Lung (tissue), 17 donors: ENCODE measurements at places on chromosomes 5 and 9. TPM values are rescaled to one million over a fixed set of nuclear protein-coding genes. Genes with fewer than 3 reads are reported as not detected.

DNA sequence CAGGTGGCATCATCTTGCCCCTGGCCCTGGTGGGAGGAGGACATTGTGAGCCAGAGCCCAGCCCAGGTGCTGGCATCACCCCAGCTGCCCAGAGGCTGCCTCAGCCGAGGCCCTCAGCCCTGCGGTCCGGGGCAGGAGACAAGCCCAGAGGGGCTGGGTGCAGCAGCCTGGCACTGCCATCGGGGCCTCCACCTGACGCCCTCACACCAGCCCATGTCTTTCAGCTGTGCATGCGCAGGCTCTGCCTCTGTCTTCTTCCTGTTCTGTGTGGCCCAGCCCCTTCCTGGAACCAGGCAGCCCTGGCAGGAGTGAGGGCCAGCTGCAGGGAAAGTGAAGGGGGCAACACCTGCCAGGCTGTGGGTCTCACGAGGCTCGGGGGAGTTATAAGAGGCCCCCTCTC, 4.8 kb upstream of the CEL start:
- DNase-seq: no peak

GRCh38 chr5:15620501-15620900, 120.5 kb downstream of the FBXL7 start:
- DNase-seq: no peak

The WWC1 gene
- 60.8 TPM for total RNA-seq

The FOXD4L4 gene
- 0.21 TPM for total RNA-seq

The ECM2 gene
- 3.1 TPM for total RNA-seq

The IFNA21 gene
- total RNA-seq: not detected

DNA sequence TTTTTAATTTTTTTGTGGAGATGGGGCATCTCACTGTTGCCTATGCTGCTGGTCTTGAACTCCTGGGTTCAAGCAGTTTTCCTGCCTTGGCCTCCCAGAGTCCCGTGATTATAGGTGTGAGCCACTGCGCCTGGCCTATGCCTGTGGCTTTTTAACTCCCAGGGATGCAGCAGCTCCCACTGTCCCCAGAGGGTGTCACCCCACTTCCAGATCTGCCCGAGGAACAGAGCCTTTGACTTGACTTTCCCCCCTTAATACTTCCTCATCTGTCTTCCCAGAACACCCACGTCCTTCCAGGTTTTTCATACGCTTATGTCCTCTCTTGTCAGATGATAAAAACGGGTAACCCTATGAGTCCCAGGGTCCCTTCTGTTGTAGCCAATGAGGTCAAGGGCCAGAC, 7.6 kb upstream of the PRRC2B start:
- DNase-seq: no peak

GRCh38 chr9:72564479-72565281, 43.3 kb downstream of the TMC1 start:
- DNase-seq: no peak

GRCh38 chr9:134014946-134015345, 10.3 kb upstream of the BRD3OS start:
- no peak for DNase-seq

- DNase-seq: no peak
Observed at GRCh38 chr9:123216251-123216797, 52.1 kb downstream of the STRBP start.

DNA sequence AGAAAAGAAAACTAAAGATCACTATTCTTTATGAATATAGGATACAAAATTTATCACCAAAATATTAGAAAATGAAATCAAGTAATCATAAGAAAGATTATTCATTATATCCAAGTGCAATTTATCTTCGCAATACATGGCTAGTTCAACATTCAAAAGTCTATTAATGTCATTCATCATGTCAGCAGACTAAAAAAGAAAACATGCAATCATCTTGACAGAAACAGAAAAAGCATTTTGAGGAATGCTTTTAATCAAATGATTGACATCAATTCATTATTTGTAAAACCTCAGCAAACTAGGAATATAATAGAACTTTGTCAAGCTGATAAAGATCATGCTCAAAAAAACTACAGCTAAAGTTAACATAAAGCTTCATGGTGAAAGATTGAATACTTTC, 40.7 kb downstream of the ATPSCKMT start:
- DNase-seq: no peak

The TEX48 gene
- total RNA-seq: not detected

DNA sequence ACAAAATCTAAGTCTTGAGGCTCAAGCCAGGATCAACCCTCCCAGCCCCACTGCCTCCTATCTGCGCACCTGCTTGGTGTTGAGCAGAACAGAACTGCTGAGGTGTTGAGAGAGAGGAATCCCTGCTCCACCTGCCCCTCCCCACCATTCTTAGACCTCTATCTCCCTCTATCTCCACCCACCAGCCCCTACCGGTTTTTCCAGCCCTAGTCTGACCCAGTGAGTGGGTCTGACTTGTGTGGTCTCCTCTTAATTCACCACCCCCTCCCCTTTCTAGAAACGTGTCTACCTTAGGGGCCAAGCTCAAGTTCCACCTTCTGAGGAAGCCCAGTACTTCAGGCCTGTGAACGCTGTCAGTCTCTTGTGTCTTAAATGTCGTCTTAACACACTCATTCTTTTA, 93.7 kb downstream of the ARHGAP26 start:
- DNase-seq: no peak

GRCh38 chr5:111070272-111071134, 1.0 kb upstream of the TSLP start:
- DNase-seq: peak; percentile 44

- no peak for DNase-seq
Observed at GRCh38 chr5:167642779-167643517, 648.5 kb upstream of the WWC1 start.

DNA sequence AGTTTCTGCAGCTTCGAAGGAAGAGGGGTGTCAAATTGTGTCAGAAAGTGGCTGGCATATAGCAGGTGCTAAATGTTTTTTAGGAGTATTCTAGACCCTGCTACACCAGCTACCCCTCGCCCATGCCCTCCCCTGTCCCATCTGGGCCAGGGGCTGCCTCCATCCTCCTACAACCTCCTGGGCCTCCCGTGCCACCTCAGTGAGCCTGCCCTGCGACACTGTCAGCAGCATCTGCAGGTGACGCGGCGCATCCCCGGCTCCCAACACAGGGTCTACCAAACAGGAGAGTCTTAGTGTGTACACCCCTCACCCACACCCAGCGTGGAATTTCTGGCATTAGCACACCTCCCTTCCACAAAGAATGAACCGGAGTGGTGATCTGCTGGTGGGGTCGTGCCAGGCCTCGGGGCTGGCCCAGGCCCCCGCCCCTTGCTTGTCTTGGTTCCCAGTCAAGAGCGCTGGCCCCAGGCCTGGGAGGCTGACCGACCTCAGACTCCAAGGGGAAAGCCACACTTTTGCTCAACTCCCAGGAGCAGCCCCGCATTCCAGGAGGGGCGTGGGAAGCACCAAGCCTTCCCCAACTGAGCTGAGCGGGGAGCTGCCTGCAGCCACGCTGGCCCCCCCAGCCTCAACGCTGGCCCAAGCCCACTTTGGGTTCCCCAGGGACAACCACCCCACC, 55.2 kb downstream of the NEURL1B start:
- no peak for DNase-seq
